CD8-positive, alpha-beta T cell (primary cell): ENCODE measurements at places on chromosomes 4 and X. TPM values are rescaled to one million over a fixed set of nuclear protein-coding genes. Genes with fewer than 3 reads are reported as not detected.

The FAM47B gene
- not detected for total RNA-seq

The MAGEC2 gene
- total RNA-seq: not detected

GRCh38 chrX:153948002-153948466 is 3.6 kb upstream of the RENBP start:
- no peak for DNase-seq

The JCHAIN gene
- total RNA-seq: 1.3 TPM

The DRD5 gene
- not detected for total RNA-seq

The CDS1 gene
- total RNA-seq: 0.68 TPM

- no peak for DNase-seq
These were observed 275.7 kb downstream of the STPG2 start for GRCh38 chr4:97867557-97868091.

- DNase-seq: no peak
These were observed 482 bp upstream of the MBTPS2 start for GRCh38 chrX:21838937-21839333.

The AMTN gene
- not detected for total RNA-seq

- no peak for DNase-seq
These were observed 166.5 kb upstream of the SLIT2 start for GRCh38 chr4:20085156-20085555.

The SSX4 gene
- not detected for total RNA-seq

- DNase-seq: peak; percentile 5
These were observed 565 bp downstream of the MOB1B start for GRCh38 chr4:70902577-70903290.

The NPY2R gene
- total RNA-seq: not detected

GRCh38 chrX:49761481-49761880 is 65.7 kb upstream of the PAGE1 start:
- DNase-seq: no peak

- DNase-seq: no peak
These were observed 98.7 kb downstream of the KLHL34 start for GRCh38 chrX:21559417-21559816.

DNA sequence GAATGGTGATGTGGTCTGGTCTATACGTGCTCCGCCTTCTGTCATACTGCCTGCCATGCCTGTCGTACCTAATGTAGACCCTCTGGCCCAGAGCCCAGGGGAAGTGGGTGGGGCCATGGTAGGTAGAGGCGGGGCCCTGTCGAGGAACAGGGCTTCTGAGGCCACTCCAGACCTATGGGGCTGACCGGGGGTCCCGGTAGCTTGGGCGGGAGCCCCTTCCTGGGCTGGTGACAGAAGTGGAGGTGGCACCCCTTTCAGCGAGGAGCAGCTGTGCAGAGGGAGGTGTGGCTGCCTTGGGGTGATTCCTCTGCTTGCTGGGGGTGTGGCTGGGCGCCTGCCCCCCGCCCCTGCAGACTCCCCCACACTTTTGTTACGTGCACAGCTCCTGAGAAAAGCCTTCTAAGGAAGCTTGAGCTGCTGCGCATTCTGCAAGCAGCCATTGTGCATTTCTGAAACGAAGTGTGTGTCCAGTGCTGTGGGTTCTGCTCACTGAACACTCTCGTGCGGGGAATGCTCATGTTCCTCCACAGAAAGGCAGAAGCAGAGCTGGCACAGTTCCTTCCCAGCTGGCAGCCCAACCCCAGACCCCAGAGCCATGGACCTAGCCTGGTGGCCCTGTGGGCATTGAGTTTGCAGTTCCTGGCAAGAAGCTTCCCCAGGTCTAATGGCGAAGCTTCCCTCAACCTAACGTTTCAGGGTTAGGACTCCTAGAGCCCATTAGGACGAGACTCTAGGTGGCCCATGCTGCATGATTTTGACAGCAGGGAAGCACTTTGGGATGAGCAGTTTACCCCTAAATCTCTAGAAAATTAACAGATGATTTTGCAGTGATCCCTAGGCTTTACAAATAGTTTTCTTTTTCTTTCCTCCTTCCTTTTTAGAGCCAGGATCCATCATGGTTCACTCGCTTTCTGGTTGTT is 72.7 kb upstream of the HGFAC start:
- DNase-seq: peak; percentile 20

DNA sequence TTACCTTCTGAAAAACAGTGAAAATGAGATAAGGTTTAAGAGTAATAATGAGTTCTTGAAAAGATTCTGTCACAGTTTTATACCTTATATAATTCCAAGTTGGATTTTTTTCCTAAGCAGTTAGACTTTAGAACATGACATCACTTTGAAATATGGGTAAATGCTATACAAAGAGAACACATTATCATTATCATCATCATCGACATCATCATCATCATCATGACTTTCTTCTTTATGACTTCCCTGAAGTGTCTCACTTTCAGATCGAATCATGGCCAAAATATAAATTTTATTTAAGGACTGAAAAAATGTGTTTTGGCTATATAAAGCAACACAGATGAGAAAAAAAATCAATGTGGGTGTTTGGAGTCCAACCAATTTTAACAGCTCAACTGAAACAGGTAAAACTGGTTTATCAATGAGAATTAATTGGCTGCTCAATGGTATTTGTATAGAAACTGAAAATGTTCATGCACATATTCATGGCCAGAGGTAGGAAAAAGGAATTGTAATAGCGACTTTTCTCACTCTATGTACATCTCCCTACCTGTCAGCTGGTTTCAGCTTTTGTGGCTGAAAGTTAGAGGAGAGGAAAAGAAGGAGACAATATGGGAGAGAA is 243.1 kb upstream of the GPC4 start:
- DNase-seq: no peak

- no peak for DNase-seq
These were observed 338.1 kb downstream of the GPAT3 start for GRCh38 chr4:83873996-83874395.

- DNase-seq: peak; percentile 5
These were observed 95.1 kb downstream of the GBA3 start for GRCh38 chr4:22787753-22788375.

GRCh38 chrX:97968376-97969163 is 1084.9 kb downstream of the RPA4 start:
- DNase-seq: no peak

DNA sequence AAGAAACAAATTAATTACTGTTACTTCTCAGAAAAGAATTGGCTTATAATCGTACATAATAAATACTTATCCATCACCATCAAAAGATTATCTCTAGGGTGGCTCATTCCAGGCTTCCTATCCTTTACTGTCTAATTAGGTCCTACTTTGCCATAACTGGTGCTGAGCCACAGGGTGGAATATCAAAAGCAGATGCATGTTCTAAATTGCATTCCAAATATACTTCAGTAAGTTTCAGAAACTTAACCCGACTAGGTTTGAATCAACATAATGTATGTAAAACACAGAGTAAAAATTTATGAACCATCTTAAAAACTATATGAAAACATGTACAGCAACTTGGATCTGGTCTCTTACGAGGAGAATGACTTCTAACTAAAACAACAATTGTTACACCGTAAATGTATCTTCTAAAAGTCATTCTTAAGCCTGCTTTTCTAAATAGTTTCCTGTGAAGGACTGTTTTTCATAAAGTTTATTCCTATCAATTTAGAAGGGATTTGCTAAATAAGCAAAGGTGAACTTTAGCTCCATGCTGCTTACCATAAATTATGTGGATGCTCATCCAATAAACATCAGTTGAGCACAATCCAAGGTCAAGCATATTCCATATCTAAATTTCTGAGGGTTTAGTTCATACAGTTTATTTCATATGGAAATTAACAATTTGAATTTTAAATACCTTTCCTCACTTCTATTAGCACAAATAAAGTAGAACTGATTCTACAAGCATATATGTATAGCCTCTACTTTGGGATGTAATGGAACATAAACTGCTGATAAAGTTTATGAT is 13.4 kb downstream of the ZAR1 start:
- DNase-seq: no peak

DNA sequence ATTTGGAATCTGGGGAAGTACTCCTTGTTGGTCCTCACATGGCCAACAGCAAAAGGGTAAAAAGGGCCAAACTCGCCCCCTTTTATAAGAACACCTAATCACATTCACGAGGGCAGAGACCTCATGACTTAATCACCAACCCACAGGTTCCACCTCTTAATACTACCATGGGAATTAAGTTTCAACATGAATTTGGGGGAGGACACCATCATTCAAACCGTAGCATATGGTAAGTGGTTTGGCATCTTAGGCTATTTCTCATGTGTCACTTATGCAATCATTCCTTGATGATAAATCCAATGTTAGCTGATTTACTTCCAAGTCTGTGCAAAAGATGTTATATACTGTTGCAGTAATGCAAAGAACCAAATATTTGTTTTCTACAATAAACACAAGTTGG is 302.9 kb upstream of the FAM241A start:
- DNase-seq: no peak

DNA sequence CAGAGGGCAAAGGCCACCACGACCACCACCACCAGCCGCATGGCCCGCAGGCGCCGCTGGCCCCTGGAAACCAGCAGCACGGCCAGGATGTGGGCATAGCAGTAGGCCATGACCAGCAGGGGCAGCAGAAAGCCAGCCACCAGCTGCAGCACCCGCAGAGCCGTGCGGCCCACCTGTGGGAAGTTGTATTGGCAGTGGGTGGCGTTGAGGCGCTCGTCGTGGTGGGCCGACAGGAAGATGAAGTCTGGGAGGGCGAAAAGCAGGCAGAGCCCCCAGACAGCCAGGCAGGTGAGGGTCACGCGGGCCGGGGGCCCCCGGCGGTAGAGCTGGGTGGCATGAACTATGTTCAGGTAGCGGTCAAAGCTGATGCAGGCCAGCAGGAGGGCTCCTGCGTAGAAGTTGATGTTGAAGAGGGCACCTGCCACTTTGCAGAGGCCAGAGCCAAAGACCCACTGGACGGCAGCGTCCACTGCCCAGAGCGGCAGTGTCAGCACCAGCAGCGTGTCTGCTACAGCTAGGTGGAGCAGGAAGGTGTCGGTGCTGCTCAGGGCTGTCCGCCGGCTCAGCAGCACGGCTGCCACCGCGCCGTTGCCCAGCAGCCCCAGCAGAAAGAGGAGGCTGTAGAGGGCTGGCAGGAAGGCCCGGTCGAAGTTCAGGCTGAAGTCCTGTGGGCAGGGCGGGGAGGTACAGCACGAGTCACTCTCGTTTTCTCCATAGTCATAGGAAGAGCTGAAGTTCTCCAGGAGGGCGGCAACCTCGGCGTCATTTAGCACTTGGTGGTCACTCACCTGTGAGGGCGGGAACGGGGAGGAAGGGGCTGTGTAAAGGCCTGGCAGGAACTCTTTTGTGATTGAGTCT is 1.4 kb downstream of the CXCR3 start:
- peak; percentile 75 for DNase-seq

GRCh38 chr4:124783847-124784246 is 71.3 kb upstream of the ANKRD50 start:
- DNase-seq: no peak

The L1CAM gene
- total RNA-seq: not detected

DNA sequence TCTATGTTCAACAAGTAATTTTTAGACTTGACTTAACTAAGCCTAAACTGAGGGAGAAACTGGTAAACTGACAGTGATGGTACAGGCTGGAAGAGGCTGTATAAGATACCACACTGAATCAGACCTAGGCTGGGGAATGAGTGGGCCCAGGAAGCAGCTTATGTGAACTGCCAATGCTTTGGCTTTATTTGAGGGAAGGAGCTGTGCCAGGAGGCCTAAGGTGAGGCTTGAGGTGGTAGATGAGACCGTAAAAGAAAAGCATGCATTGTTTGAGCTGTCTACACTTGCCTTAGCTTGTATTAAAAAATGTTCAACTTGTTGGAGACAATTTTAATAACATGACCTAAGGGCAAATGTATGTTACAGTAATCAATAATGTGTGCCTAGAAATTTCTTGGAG is 96.2 kb downstream of the RS1 start:
- DNase-seq: no peak

The NAA11 gene
- not detected for total RNA-seq

DNA sequence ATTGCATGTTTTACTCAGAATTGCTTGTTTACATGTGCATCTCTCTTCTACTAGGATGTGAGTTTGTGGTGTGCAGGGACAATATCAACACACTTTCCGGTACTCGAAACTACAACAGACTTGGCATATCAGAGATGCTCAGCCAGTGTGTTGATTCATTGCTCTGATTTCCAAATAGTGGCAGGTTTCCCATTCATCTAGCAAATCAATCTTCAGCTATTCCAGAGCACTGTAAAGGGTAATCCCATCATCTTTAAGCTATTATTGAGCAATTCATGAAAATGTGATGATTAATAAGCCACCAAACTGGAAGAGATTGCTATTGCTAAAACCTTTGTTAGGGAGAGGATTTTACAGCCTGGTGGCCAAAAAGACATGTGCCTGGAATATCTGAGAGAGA is 574.2 kb upstream of the CPEB2 start:
- DNase-seq: no peak

The TMPRSS11A gene
- not detected for total RNA-seq

DNA sequence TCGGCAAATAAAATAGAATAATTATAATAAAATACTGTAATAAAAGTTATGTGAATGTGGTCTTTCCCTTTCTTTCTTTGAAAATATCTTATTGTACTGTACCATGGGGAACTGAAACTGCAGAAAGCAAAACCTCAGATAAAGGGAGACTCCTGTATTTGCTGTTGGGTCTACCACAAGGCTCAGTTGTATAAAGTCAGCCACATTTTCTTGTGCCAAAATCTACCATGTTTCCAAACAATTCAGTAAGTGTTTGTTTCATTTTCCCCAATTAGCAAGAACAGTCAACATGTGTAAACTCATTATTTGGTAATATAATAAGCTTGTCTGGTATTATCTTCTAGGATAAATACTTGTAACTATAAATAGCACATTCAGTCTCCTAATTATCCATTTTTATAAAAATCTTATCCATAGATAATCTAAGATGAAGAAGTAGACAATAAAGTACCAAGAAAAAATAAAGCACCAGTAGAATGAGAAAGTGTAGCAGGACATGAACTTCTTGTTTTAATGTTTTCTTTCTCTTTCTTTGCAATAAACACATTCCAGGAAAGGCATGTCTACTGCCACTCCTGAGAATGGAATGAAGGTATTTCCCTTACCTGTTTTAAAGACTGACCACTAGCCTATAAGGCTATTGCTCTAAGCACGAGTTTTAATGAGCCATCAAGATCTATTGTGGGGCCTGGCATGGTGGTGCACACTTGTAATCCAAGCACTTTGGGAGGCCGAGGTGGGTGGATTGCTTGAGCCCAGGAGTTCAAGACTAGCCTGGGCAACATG is 15.0 kb upstream of the OTUD4 start:
- no peak for DNase-seq

GRCh38 chr4:53459548-53459947 is 82.1 kb downstream of the FIP1L1 start:
- no peak for DNase-seq
